ENCODE measurements at places on chromosomes 1 and 21. TPM values are rescaled to one million over a fixed set of nuclear protein-coding genes. Genes with fewer than 3 reads are reported as not detected.

DNA sequence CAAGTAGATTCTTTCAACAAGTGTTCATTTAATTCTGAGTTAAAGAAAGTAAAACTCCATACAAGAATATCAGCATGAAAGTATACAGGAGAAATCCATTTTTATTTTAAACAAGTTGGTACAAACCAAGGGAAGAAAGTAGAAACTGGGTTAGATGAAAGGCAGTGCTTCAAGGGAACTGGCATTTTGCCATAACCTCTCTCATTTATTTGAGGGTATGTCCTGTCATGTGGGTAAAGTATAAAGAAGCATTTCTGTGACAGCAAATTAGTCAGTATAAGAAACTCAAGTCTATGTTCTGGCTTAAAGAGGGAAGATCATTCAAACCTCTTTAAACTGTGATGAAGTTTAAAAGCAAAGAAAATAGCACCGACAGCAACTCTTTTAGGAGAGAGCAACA, 32.0 kb downstream of the OLFM3 start:
- DNase-seq = peak; percentile 14

DNA sequence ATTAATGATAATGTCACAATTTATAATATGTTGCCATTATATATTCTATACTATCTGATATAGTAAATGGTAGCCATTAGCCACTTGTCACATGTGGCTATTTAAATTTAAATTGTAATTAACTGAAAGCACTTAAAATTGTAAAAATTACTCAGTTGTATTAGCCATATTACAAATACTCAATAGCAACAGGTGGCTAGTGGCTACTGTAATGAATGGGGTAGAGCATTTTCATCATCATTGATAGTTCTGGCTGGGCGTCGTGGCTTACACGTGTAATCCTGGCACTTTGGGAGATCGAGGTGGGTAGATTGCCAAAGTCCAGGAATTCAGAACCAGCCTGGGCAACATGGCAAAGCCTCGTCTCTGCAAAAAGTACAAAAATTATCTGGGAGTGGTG, 16.5 kb downstream of the ZBTB37 start:
- no peak for DNase-seq

DNA sequence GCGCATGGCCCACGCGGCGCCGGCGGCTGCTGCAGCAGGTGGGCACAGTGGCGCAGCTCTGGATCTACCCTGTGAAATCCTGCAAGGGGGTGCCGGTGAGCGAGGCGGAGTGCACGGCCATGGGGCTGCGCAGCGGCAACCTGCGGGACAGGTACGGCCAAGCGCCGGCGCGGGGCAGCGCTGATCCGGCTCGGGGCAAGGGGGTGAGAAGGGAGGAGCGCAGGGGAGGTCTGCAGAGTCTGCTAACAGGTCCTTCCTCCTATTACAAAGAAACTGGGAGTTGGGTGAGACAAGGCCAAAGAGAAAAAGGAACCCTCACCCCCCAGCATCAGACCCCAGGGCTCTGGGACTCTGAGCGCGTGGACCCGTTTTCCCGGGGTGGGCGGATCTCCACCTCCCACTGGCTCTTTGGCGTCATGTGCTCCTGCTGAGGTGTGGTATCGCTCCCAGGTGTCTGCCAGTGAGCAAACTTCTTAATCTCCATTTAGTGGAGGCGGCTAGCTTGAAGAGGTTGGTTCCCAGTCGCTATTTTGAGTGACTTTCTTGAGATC, 431 bp downstream of the MTARC1 start:
- peak; percentile 39 for DNase-seq

DNA sequence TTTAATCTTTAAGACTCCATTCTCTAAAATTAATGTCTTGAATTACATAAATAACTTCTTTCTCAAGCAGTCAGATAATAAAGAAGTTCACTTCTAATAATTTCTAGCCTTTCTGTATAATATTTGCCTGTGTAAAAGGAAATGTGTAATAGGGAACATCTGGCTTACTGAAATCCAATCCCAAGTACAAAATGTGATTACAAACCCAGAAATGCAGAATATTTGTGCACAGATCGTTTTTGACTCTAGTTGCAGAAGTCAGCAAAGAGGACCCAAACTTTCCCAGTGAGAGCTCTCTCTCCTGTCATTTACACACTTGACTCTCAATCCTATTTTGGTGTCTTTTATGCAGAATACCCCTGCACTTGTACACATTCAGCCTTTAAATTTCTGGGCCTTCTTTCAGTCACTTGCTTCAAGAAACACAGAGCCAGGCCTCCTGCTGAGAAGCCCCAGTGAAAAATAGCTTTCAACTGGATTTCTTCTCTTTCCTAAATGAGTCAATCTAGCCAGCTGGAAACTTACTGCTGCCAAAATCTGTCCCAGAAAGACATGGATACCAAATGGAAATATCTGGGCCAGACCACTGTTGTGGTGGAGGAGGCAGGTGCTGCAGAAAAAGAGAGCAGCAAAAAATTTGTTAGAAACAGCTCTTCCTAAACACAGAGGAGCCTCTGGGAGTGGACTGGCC, 68.5 kb upstream of the ADAM30 start:
- DNase-seq = peak; percentile 86

DNA sequence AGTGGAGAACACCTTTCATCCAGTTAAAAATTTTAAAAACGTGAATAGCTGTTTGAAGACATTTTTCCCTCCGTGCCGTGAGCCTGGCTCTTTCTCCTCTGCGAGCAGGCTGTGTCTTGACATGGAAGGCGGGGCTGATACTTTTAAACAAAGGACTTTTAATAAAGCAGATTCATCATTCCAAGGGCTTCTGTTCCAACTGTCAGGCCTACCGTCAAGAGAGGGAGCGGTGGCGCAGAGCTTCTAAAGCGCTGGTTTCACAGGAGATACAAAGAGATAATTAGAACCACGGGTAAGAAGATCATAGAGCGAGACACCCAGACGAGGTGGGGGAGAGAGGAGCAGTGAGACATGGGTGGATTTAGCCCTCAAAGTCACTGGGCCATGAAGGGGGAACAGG, 247.4 kb upstream of the C1orf174 start:
- DNase-seq = no peak

DNA sequence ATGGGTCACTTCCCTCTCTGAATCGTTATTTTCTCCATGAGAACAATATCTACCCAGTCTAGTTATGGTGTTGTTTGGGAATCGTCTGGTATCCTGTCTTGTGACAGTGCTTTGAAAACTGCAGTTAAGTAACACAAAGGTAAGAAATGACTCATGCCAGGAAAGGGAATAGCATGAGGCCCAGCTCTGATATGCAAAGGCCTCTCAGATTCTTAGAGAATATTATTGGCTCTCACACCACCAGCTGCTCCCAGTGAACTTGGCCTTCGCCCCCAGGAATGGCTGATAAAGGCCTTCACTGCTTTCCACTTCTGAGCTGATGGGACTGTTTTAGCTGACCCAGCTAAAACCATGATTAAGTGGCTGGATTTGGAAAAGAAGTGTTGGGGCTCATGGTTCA, 27.1 kb downstream of the NEK2 start:
- no peak for DNase-seq

- DNase-seq = peak; percentile 33
Observed at GRCh38 chr1:152533327-152533938, 19.2 kb downstream of the CRCT1 start.

DNA sequence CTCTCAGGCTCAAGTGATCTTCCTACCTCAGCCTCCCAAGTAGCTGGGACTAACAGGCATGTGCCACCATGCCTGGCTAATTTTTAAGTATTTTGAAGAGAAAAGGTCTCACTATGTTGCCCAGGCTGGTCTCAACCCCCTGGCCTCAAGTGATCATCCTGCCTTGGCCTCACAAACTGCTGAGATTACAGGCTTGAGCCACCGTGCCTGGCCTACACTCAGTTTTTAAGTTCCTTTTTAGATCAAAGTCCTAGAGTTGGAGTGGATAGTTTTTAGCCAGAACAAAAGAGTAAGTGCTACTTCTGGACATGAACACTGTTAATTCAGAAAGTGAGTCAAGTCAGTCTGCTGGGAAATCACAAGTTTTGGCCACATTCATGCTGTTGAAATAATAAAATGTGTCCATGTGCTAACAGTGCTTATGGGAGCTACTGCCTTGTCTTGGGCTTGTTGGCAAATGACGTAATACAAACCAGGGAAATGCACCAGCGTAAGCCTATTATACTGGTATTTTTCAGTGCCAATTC, 84.2 kb downstream of the NDUFS5 start:
- DNase-seq = no peak

DNA sequence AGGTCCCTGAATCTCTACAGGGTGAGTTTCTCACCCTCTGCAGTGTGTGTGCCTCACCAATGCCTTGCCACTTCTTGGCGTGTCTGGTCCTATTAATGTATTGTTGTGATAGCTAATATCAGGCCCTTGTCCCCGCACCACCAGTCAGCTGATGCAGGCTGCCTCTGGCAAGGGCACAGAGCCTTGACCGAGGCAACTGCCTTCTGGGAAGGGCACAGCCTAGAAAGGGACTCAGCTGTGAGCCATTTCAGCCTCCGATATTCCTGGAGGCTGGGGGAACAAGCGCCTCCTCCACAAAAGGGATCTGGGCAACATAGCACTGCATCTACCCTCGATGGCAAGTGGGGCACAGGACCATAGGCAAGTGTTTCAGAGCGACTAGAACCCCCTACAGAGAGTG, 27.0 kb downstream of the IL10RB start:
- no peak for DNase-seq

DNA sequence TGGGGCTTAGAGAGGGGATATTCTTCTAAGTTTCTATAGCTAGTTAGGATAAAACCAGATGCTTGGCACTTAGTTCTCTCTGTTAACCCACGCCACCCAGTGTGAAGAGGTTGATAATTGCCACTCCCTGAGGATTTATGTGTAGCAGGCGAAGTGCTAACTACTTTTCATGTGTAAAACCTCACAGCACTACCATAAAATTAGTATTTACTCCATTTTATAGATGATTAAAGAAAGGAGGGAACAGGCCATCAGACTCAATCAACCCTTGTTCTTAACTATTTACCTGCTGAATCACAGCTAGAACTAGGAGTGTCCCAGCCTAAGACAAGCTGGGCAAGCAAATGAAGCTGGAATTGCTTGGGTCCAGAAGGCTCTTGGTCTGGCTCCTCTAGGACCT, 8.9 kb downstream of the LIN28A start:
- no peak for DNase-seq

- no peak for DNase-seq
Observed at GRCh38 chr1:185896863-185897262, 162.7 kb downstream of the HMCN1 start.

DNA sequence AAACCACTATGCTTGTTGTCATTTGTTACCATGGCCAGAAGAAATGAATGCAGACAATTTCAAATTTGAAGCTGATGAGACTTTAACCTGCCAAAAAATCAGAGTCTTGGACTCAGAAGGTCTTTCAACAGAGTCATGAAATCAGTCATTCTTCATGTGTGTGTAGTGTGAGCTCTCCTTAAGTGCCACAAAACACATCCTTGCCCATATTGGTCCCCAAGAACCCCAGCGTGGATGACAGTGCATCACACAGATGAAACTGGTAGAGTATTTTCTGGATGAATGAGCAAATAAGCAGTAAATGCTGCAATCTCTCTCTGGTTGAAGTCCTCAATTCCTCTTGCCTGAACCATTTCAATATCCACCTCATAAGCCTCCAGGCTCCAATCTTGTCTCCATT, 28.7 kb upstream of the ETS2 start:
- DNase-seq = no peak

- no peak for DNase-seq
Observed at GRCh38 chr1:151583796-151584195, 28.1 kb upstream of the SNX27 start.

- peak; percentile 92 for DNase-seq
Observed at GRCh38 chr1:223087291-223088255, 55.5 kb downstream of the TLR5 start.

DNA sequence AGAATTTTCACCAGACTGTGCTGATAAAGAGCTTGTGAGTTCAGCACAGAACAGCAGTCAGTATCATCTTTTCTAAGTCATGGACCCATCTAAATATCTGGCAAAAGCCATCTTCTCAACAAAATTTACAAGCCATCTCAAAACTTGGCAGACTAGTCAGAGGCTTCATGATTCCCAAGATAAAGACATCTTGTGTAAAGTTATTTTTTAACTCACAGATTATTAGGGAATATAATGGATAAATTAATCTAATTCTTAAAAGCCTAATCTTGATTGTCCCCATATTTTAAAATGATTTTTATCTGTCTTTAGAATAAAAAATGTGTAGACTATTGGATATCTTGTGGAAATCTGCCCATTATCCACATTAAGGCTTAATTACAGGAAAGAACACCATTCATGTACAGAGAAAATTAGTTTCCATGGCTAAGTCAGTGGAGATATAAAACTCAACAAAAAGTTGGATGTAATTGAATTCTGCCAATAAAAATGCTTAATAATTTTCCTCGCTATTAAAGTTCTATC, 159.8 kb downstream of the ZP4 start:
- DNase-seq = no peak

DNA sequence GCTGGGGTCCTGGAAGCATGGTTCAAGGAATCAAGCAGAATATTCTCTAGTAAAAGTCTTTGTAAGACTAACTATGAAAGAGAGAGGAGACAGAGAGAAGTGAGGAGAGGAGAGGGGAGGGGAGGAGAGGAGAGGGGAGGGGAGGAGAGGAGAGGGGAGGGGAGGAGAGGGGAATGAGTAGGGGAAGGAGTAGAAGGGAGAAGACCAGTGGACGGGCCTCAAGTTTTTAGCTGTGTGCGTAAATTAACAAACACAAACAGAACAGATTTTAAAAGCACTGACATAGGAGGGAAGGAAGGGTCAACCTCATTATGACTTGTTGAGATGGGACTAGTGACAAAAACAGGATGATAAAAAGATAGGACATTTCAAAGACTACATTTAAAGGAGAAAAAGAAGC, 62.8 kb downstream of the ST3GAL3 start:
- DNase-seq = no peak

- no peak for DNase-seq
Observed at GRCh38 chr1:186494832-186495271, 33.9 kb upstream of the PDC start.

Gene ZNF593OS
- not detected for total RNA-seq

Gene SGIP1
- total RNA-seq = 2.6 TPM

Gene GSTM1
- total RNA-seq = not detected

Gene TFF2
- not detected for total RNA-seq

Gene RXRG
- 43.3 TPM for total RNA-seq

Gene GBP7
- not detected for total RNA-seq

Gene WLS
- 140 TPM for total RNA-seq

Gene FCRL1
- 1.2 TPM for total RNA-seq

Gene SH3BGR
- 95.6 TPM for total RNA-seq

Gene MROH9
- not detected for total RNA-seq

Gene ZFP69B
- total RNA-seq = 1.5 TPM
